ENCODE measurements at places on chromosomes 4 and X.

- DNase-seq: no peak
Measured at GRCh38 chr4:92333016-92333415, 29.2 kb downstream of the GRID2 start.

- no peak for DNase-seq
Measured at GRCh38 chr4:54909961-54910360, 215.4 kb downstream of the KDR start.

- no peak for DNase-seq
Measured at GRCh38 chr4:29541757-29542156, 1178.4 kb upstream of the PCDH7 start.

DNA sequence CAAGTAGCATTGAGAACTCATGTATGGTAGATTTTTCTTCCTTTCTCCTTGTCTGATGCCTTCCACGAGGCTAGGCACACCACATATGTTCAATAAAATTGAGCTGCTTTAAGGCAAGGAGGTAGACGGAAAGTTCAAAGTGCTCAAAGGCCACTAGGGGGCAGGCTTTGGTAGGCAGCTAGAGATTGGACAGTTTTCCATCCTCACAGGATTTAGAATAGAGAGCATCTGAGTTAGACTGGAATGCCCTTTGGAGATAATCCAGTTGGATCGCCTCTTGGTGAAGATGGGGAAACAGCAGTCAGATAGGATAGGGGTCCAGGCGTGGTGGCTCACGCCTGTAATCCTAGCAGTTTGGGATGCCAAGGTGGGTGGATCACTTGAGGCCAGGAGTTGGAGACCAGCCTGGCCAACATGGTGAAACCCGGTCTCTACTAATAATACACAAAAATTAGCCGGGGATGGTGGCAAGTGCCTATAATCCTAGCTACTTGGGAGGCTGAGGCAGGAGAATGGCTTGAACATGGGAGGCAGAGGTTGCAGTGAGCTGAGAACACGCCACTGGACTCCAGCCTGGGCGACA lies 30.4 kb downstream of the ELF4 start:
- DNase-seq: no peak

DNA sequence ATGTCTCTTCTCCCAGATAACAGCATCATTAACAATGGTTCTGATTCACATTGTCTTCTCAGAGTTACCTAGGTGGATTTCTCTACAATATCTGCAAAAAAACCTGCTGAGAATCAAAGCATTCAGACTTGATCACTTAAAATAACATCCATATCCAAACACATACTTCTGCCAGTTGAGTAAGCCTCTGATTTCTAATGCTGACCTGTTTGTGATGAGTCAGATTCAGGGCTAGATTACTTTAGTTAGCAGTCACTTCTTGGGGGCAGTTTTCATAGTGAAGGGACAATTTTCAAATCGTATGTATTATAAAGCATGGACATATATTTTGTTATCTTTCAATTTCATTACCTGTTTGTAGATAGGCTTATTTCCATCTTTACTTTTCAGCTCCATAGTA lies 35.5 kb downstream of the CCNI start:
- DNase-seq: no peak

- no peak for DNase-seq
Measured at GRCh38 chrX:71650333-71650969, 16.9 kb upstream of the LOC101059915 start.

GRCh38 chr4:91171217-91171616 lies 1044.0 kb downstream of the CCSER1 start:
- DNase-seq: peak; percentile 1

- no peak for DNase-seq
Measured at GRCh38 chrX:68396953-68397352, 36.3 kb downstream of the OPHN1 start.

DNA sequence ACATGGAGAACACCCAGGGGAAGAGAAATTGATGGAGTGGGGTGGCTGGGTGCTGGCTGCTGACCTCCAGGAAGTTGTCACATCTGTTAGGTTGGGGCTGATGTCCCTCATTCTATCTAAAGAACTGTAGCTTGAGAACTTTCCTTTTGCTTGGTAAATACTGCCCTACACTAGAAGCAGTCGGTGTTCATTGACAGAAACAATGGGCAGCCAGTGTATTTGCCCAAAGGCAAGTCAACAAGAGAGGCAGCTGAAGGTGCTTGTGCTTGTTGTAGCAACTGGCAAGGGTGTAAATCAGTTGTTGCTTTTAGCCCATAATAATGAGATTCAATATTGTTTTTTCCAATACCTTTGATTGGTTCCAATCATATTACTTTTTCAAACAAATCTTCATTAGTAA lies 956 bp downstream of the TMEM154 start:
- DNase-seq: no peak

DNA sequence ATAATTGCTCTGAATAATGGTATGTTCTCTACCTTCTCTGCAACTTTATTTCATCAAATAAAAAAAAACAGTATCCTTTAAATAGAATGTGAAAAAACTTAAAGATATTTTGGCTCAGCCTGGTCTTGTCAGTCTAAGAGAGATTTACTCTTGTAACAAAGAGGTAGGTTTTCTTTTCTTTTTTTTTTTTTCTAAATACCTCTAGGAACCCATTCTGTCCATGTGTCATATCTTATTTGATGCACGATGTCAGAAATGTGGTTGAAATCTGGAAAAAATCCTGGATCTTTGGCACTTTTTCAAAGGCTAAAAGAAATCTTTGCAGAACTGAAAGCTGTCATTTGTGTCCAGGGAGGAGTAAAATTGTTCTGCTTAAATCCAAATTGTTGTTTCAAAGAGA lies 17.3 kb upstream of the FGF5 start:
- no peak for DNase-seq

DNA sequence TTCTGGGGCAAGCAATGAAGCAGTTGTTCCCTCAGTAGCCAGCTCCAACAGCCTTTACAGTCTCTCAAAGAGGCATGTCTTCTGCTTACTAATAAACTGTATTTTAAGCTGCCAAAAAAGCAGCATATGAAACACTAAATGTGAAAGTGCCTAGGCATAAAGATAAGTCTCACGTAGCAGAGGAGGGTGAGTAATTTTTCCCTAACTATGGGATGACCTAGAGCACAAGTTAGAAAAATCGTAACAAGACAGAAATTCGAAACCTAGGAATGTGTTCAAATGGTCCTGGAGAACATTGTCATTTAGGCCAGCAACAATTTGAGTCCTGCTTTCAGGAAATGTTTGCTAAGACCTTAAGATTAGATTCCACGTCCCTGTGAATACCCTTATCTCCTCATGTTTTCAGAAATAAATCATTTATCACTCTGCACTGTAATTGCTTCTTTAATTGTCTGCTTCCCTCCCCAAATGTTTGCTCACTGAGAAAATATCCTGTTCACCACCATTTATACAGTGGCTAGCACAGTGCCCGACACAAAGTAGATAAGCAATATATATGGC lies 222.2 kb downstream of the KCNIP4 start:
- DNase-seq: no peak

DNA sequence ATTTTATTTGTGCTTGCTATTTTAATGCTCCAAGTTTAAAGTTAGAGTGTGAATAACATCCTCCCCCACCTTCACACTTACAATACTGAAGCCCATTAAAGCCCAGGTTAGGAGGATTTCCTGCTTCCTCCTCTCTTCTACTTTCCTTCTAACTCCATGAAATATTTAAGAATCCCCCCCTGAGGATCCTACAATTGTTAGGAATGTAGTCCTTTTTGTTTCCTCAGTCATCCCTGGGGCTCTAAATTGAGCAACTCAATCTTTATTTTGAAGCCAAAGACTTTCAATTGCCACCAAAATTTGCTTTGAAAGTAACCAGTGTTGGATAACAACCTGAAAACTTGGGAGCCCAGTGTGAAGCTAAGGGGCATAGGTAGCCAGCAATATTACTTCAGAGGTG lies 276.9 kb downstream of the FAM47A start:
- no peak for DNase-seq

- no peak for DNase-seq
Measured at GRCh38 chr4:138761638-138762220, 253.9 kb upstream of the NOCT start.

DNA sequence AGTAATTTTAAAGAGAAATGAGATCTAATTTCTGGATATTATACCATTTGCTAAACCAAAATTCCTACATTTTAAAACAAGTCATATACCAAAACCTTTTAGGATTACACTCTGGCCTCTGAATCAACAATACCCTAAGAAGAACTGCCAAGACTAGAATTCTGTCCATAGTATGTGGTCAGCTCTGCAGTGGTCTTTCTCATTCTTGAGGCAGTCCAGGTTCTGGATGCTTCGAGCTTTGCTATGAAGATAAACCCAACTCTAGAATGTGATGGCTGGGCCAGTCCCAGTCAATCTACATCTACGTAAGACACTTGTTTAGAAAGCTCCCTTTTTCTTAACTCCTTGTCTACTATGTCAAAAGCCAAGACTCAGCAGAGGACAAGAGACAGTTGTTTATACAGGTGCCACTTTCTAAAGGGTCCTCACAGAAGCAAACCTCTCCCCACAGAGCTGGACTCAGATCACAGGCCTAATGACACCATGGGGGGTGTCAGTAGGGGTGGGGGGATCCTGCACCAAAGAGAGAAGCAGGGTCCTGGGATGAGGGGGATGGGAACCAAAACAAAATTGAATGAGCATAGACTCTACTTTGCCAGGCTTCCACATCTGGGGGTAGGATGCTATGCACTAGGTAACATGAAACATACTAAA lies 63.2 kb downstream of the SH3RF1 start:
- DNase-seq: no peak

DNA sequence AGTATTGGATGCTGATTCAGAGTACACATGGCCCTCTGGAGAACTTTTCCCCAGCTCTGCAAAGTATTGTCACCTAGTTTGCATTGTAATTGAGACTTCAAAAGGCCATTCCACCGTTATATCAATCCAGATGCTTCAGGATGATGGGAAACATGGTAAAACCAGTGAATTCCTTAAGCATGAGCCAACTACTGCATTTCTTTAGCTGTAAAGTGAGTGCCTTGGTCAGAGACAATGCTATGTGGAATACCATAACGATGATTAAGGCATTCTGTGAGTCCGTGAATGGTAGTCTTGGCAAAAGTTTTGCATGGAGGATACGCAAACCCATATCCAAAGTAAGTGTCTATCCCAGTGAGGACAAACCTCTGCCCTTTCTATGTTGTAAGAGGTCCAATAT lies 355.2 kb downstream of the DCAF12L2 start:
- no peak for DNase-seq

GRCh38 chr4:90757534-90758060 lies 630.4 kb downstream of the CCSER1 start:
- DNase-seq: no peak

- no peak for DNase-seq
Measured at GRCh38 chrX:135384161-135384836, 37.4 kb upstream of the SMIM10L2A start.

DNA sequence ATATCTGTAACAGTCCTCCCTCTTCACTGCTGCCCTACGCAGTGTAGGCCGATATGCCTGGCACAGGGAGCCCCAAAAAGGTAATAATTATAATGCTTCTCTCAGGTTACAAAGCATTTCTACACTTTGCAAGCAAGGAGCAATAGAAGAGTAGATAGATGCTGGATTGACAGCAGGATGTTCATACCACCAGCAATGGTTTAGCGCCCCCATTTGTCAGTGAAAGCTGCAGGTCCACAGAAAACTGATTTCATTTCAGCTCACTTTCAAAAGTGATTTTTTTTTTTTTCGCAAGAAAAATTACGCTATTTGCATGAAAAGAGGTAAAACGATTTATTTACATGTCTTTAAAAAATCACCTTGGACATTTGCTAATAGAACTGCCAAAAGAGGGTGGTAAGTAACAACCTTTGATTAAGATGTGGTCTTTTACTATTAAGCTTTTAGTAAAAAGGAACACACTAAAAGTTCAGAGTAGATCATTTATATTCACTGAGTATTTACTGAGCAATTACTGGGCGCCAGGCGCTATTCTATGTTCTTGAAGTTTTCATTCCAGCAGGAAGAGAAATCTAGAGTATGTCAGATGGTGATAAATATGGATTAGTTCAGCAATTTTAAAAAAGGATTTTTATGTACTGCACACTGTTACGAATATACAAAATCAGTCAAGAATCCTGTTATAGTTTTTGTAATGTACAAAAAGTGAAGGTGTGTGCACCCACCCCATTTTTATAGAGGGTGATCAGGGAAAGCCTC lies 34.4 kb downstream of the HPF1 start:
- no peak for DNase-seq

DNA sequence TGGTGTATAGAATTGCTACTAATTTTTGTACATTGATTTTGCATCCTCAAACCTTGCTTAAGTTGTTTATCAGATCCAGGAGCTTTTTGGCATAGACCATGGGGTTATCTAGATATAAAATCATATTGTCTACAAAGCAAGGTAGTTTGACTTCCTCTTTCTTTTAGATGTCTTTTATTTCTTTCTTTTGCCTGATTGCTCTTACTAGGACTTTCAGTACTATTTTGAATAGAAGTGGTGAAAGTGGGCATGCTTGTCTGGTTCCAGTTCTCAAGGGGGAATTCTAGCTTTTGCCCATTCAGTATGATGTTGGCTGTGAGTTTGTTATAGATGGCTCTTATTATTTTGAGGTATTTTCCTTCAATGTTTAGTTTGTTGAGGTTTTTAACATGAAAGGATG lies 187.9 kb upstream of the LCORL start:
- no peak for DNase-seq

DNA sequence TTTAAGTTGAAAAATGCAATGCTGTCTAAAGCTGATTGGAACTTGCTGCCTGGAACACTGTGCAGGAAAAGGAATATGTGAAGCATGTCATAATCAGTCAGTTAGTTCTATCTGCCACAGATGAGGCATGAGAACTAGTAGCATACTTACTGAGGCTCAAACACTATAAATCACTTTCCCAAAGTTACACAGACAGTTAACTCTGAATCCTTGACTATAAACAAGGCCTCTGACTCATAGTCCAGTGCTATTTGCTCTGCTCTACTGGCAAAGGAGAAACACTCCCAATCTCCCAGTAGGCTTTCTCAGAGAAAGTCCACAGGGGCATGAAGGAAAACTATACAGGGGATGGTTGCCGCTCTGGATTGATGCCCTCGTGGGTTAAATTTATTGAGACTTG lies 2078.4 kb upstream of the TENM3 start:
- DNase-seq: peak; percentile 27

GRCh38 chr4:153520801-153521329 lies 54.7 kb downstream of the TMEM131L start:
- no peak for DNase-seq

DNA sequence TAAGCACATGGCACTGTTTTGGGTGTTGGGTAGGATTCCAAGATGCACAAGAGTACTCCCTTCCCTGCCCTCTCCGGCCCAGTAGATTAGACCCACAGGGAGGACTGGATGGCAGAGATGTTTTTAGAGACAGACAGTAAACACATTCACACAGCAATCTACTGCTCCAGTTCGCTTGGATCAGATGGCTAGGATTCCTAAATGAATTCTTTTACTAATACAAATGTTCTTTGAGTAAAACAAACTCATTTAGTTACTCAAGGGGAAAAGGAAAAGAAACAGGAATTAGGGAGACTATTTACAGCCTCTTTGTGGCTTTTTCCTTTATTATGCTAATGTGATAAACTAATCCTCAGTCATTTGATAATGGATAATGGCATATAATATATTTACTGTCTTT lies 5.9 kb downstream of the SNX25 start:
- no peak for DNase-seq

- DNase-seq: no peak
Measured at GRCh38 chrX:34638116-34638515, 19.0 kb downstream of the TMEM47 start.
